ENCODE measurements at places on chromosomes 7 and 10.

DNA sequence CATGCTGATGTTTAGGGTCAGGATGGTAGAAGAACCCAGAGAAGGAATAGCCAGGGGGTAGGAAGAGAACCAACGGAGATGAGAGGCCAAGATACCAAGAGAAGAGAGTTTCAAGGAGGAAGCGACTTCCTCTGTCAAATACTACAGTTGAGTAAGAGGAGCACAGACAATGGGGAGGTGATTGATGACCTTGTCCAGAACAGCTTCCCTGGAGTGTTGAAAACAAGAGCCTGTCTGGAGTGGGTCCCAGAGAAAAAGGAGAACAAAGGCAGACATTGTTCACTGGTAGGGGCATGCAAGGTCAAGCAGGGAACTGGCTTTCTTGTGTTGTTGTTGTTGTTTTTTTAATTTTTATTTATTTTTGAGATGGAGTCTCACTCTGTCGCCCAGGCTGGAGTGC lies 9.6 kb upstream of the TRIM56 start:
- DNase-seq, result no peak

DNA sequence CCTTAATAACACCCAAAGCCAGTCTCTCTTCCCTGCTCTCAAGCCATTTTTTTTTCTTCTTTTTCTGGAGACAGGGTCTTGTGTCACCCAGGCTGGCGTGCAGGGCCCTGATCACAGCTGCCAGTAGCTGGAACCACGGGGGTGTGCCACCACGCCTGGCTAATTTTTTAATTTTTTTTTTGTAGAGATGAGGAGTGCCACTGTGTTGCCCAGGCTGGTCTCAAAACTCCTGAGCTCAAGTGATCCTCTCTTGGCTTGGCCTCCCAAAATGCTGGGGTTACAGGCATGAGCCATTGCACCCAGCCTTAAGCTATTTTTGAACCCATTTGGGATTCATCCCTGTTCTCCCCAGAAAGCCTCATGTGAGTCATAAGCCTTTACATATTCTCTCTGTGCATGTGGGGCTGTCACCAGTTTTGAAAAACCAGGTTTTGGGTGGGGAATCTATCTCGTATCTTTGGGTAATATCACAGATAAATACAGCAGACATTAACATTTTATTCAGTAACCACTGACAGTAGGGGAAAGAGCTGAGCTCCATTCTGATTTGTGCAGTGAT lies 15.5 kb downstream of the ZNF487 start:
- no peak for DNase-seq

- no peak for DNase-seq
These were observed 98.4 kb downstream of the SFMBT2 start for GRCh38 chr10:7312488-7312857.

GRCh38 chr10:51397695-51398094 lies 301.7 kb downstream of the CSTF2T start:
- no peak for DNase-seq

DNA sequence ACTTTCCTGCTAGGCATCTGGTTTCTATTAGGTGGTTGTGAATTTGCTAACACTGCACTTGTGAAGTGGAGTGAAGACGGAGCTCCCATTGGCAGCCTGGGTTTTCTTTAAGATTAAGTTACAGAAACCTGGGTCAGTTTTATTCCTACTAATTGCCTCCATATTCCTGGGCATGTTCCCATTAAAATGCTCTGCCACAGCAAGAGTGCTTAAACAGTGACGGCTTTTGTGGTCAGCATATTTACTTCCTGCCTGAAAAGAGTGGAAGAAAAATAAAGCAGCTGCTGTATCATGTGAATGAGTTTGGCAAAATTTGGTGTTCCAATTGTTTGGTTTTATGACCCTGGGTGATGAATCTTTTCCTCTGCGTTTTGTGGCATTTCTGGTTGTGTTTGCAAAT lies 96.9 kb upstream of the PLXDC2 start:
- no peak for DNase-seq

GRCh38 chr7:23721456-23721855 lies 11.4 kb downstream of the STK31 start:
- DNase-seq, result no peak

DNA sequence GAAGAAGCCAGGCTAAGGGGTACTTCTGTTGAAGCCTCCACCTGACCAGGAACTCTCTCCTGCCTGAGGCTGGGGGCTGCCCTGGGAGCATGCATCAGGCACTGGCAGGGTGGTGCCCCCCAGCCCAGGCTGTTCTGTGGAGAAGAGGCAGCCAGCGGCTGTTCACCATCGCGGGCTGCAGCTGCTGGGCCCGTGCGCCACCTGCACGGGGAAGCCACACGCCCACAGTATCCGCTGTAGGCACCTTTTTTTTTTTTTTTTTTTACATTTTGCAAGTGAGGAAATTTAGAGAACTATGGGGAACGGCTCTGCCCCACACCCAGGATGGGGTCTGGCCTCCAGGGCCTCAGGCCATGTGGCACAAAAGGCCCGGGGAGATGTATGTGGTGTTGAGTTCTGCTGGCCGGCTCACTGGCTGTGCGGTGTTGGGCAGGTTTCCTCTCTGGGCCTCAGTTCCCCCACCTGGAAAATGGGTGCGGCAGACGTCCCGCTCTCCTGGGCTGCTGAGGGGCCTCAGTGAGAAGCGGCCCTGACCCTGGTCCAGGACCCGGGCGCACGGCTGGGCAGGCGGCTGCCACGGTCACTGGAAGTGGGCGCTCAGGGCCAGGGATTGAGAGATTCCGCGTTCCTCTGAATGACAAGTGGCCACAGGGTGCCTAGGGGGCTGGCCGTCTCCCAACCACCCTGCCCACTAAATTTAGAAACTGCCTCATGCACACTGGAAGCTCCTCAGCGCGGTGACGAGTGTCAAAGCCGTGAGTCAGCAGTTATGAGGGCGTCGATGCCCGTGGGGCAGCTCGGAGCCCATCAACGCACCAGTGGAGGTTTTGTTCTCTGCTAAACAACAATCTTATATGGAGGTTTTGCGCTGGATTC lies 8.8 kb upstream of the INTS1 start:
- no peak for DNase-seq

DNA sequence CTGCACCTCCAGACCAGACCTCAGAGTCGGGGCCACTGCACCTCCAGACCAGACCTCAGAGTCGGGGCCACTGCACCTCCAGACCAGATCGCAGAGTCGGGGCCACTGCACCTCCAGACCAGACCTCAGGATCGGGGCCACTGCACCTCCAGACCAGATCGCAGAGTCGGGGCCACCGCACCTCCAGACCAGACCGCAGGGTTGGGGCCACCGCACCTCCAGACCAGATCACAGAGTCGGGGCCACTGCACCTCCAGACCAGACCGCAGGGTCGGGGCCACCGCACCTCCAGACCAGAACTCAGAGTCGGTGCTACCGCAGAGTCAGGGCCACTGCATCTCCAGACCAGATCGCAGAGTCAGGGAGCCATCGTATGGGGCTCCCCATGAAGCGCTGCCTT lies 105.9 kb downstream of the ACTR3B start:
- DNase-seq, result no peak

DNA sequence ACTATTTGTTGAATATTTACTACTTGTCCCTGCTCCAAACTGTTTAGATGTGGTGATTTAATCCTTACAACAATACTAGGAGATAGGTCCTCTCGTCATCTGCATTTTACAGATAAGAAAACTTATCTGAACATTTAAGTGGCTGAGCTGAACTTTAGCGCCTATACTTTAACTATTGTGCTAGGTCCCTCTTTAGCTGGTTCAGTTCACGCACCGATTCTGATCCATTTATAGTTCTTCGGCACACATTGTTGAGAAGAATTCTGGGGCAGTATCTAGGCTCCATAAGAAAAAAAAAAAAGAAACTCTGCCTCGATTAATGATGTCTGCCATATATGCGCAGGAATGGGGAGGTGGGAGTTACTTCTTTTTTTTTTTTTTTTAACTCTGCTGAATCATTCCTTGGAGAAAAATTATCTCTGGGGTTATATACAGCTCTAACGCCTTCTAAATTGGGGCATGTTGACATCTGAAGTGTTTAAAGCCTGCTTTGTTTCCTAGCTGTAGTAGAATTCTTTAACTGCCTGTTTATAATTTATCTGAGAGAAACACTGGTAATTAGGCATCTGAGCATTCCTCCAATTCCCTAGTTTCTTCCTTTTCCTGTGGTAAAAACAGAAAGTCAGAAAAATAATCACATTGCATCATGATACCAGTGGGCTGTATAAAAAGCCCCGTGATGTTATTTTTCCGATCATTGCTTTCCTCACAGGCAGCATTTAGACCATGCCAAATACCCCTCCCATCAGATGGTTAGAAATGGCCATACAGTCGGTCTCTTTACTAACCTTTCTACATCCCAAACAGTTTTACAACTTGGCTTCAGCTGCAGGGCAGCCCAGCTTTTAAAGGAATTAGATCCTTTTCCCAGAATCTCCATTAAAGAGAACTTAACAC lies 98.5 kb upstream of the KDM7A start:
- no peak for DNase-seq

DNA sequence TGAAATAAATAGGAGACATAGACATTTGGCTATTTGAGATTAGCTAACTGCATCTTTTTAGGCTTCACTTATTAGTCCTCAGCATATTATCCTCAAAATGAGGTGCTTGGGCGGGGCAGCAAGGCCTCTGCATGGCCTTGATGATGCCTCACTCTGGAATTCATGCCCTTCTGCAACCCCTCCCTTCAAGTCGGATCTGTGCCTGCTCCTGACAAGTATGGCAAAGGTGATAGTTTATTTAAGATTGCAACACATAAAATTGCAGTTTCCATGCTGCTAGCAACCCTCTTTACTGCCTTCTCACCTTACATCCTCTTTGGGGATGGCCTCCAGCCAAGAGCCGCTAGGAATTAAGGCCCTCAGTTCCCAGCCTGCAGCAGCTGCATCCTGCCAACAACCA lies 241.3 kb upstream of the ADARB2 start:
- DNase-seq, result no peak

DNA sequence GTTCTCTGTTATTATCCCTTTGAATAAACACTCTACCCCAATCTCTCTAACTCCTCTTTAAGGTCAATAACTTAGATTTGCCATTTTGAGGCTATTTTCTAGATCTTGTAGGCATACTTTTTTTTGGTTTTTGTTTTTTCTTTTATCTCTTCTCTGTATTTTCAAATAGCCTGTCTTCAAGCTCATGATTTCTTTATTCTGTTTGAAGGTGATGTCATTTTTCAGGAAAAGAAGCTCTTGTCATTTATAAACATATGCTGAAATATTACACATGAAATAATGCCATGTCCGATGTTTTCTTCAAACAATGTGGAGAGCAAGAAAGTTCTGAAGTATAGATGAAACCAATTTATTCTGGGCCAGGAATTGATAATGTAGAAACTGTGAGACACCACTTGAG lies 57.5 kb upstream of the CABCOCO1 start:
- DNase-seq, result no peak

DNA sequence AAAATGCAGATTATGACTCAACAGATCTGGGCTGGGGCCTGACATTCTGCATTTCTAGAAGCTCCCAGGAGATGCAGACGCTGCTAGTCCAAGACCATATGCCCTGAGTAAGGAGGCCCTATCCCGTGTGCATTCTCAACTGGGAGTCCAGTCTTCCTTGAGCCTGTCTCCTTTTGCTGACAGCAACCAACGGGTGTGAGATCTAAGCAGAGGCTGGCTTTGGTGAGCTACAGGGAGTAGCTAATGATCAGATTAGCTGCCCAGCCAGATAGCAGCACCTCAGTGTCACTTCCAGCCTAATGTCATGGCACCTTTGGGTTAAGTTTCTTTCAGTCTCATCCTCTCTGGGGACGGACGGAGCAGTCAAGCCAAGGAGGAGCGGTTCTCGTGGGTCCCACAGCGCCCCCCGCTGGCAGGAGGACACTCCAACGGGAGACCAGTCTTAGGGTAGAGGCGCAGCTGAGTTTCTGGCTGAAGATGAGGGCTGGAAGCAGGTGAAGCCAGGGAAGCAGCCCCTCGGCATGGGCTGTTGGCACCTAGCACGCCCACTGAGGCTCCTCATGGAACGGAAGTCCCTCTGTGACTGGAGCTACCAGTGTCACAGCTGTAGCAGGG lies 154.0 kb downstream of the CCDC3 start:
- DNase-seq, result peak; percentile 31

DNA sequence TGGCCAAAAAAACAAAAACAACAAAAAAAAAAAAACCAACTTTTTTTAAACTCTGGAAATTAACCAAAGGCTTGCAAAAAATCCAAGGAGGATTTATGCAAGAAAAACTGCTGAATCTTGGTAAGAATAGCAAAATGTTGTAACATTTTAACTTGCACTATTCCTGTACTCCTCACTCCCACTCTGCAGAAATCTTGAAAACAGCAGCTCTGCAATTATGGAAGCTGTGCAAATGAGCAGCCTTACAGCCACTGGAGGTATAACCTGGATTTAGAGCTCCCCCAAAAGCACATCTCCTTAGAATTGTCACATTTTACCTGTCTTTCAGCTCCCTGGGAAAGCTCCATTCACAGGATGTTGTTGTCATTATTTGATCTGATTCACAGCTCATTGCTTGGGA lies 41.8 kb upstream of the LRGUK start:
- DNase-seq, result no peak

- DNase-seq, result no peak
These were observed 48.8 kb downstream of the ADCYAP1R1 start for GRCh38 chr7:31100871-31101270.

DNA sequence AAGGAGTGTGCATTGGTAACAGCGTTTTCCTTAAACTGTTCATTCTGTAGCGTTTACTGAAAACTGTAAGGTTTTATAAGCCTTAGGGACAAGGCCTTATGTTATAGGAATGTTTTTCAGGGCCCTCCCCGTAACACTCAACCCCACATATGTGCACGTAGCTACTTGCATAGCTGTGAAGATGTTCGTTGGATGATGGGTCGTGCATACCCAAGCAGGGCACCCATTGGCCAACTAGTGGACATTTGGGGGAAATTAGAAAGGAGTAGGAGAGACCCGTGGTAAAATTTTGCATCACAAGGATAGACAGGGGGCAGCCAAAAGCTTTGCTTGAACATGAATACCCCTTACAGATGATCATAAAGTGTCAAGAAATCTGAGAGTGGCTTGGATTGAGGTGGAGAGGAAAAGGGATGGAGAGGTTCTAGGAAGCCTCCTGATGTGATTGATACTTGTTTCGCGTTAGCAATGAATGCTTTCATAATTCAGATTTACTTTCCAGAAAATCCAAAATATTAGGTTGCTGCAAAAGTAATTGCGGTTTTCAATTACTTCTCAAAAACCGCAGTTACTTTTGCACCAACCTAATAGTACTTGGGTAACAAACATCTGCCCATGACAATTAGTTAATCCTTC lies 878 bp downstream of the SEC61A2 start:
- peak; percentile 64 for DNase-seq

DNA sequence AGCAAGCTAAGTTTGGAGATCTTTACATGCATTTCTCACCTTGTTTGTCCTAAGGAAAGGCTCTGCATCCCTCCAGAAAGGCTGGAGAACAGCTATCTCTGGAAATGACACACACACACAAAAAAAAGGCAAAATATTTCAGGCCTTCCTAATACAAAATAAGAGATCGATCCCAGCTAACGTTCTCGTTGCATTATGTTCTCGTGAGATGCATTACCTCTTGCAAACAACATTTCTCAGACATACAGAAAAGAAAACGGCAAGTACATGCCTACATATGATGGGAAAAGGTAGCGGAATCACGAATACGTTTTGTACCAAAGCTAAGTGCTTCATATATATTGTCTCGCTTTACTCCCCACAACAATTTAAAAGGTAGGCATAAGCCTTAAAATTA lies 488 bp downstream of the MTERF1 start:
- DNase-seq, result peak; percentile 5

GRCh38 chr10:94607111-94607510 lies 61.5 kb downstream of the HELLS start:
- peak; percentile 50 for DNase-seq
